ENCODE measurements at places on chromosomes 5 and 9.

DNA sequence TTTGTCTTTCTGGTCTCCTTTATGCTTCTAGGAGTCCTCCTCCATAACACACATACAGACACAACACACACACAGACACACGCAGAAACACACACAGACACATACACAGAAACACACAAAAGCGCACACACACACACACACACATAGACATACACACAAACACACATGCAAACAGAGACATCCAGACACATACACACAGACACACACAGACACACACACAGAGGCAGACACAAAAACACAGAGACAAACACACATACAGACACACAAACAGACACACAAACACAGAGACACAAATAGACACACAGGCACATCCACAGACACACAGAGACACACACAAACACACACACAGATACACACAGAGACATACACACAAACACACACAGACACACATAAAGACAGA, 220.2 kb downstream of the IRX2 start:
- no peak for DNase-seq

- DNase-seq: no peak
These were observed 123.0 kb downstream of the TRIO start for GRCh38 chr5:14266171-14266570.

GRCh38 chr5:159091065-159091464, 8.7 kb downstream of the EBF1 start:
- DNase-seq: no peak

GRCh38 chr5:5270958-5271785, 131.0 kb downstream of the ADAMTS16 start:
- DNase-seq: peak; percentile 97

DNA sequence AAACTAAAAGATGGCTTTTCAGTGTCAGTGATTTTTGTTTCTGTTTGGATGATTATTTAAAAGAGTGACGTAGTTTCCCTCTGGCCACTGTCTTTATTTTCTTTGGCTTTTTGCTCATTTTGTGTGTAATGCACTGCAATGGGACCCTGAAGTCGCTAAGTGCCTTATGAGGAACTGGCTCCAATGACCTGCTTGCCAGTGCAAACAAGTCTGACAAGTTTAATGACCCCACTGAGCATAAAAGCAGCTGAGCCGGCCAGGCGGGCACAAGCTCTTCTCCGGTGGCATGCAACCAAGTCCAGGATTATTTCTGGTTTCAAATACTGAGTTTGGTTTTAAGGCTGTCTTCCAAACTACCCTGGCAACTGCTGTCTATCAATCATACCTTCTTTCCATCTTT, 15.6 kb upstream of the GNA14 start:
- no peak for DNase-seq

GRCh38 chr9:99057665-99058625, 47.0 kb upstream of the TGFBR1 start:
- DNase-seq: no peak

DNA sequence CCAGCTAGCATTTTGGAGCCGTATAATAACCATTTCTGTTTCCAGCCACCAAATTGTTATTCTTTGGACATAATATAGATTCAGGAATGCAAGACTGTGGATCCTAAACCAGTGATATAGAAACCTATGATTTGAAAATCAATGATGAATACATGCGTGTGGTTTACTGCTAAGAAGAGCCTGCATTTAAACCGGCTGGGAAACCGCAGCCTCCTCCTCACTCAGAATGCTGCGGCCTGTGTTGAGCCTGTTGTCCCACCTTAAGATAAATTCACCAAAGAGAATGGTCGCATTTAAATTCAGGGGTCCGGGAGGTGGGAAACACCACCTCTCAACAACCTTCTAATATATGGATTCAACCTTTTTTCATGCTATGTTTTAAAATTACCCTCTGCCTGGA, 148.0 kb downstream of the MEF2C start:
- no peak for DNase-seq

DNA sequence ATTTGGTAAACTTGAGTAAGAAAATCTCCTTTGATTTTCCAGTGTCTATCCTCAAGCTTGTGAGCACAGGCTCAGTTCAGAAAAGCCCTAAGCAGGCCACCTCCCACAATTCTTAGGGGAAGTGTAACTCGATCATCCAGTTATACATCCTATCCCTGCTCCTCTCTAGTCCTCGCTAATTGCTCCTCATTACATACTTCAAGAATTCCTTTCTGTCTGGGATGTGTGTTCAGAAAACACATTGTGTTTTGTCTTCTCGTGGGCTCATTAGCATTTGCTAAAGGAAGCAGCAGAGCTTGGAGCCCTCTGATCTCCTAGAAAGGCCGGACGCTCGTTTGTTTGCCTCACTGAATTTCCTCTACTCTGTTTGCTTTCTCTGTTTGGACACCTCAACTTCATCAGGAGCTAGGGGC, 268.2 kb upstream of the RFX3 start:
- no peak for DNase-seq

- DNase-seq: no peak
These were observed 191.0 kb downstream of the GLIS3 start for GRCh38 chr9:4108754-4109465.

DNA sequence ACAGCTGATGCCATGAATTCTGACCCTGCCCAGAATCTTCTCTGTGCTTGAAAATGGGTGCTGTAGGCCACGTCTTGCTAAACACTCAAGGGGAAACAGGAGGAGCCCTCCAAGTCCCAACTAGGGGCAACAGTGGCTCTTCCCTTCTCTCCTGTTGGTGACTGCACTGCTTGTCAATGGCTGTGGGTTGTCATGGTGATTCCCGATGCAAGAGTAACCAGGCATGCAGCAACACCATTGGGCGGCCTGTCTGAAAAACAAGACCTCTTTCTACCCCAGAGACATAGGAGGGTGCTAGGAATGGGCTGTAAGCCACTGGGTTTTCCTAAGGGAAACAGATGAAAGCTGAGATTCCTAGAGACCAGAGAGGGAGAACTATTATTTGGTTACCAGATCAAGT, 201.7 kb upstream of the PANK3 start:
- DNase-seq: no peak

- no peak for DNase-seq
These were observed 3.5 kb upstream of the ZNF618 start for GRCh38 chr9:113872485-113873143.

DNA sequence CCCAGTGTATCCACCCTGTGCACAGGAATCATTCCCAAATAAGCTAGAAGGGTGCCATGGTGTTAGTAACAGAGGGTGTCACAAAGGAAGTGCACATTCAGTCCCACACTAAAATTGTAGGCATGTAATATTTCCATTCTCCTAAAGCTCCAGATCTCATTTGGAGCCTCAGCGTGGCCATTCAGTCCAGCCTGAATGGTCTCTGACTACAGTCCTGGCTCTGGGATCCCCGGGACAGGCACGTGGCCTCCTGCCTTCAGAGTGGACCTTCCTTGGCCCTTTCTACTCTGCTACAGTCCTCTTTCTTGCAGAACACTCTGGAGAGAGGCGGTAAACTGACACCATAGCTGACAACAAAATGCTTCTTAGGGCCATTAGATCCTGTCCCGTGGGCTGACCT, 243.9 kb downstream of the IRX2 start:
- no peak for DNase-seq

- no peak for DNase-seq
These were observed 18.0 kb upstream of the CRB2 start for GRCh38 chr9:123337971-123338370.

DNA sequence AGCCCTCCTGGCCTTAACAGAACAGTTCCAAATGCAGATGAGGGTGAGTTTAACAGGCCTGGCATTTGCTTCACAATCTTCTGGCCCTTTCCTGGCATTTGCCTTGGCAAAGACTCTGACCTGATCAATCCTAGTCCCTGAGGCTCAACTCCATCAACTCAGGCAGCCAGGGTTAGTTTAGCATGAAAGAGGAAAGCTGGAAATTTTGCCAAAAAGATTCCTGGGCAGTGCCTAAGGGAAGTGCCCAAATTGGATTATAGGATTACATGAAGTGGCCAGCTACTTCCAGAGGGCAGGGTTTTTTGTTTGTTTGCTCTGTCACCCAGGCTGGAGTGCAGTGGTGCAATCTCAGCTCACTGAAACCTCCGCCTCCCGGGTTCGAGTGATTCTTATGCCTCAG, 36.8 kb downstream of the PCDHAC2 start:
- DNase-seq: no peak

DNA sequence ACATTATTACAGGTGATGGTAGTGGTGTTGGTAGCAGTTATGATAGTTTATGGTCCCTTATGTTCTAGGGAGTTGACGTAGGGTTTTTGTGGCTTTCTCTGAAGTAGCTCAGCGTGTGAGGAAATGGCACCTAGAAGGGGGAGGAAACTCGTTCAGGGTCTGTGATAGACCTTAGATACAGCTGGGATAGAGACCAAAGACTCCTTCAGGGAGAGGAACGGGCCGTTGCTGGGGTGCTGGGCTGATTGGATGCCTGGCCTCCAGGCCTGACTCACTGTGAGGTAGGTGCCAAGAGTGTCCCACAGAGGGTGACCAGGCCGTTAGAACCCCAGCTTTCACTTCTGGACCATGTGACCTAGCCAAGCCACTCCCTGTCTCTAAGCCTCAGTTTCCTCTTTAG, 96.6 kb downstream of the DAB2IP start:
- no peak for DNase-seq

GRCh38 chr5:168260353-168261226, 30.9 kb upstream of the WWC1 start:
- no peak for DNase-seq

GRCh38 chr9:72858089-72858912, 94.6 kb downstream of the ALDH1A1 start:
- DNase-seq: no peak

DNA sequence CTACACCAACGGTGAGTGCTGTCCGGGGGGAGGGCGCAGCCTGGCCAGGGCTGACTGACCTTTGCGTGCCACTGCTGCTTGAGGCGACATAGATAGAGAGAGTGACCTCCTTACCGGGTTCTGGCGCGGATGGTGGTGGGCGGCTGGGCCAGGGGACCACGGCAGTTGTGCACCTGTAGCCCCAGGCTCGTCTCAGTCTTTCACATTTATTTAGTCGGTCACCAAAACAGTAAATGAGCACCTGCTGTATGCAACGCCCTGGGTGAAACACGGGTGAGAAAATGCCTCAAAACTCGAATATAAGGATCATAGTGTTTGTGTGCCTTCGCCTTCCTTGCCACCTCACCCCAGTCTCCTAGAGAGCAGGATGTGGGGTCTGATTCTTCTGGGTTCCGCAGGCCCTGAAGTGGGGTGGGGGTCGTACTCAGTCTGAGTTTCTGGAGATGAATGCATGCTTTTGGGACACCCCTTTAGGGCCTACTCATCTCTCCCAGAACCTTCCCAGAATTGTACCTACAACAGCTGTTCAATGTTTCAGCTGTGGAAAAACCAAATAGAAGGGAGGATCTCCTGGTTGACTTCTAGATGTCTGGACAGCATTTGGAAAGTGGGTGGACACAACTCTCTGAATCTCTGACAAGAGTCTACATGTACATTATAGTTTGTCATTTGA, 714 bp downstream of the SEC24A start:
- DNase-seq: no peak

DNA sequence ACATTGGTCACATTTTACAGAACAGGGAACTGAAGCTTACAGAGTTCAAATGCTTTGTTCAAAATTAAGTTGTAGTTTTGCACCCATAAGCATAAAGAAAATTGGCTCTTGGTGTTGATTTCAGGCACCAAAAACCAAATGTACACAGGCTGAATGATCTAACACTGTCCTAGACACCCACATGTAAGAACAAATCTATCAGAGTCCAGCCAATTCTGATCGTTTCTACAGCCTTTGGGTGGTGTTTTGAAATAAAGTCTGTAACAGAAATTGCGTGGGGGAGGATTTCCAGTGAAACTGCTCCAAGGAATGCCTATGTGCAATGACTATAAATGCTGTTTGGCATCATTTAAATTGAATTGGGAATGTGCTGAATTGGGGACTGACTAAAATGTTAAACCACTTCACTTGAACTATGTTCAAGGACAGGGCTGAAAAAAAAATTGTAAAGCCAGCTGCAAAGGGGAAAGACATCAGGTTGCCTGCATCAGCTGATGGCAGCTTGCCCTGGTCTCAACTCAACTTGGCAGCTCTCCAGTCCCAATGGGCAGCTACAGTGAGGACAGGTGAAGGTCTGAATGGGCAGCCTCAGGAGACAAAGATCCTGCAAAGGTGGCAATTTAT, 92.2 kb upstream of the TRPC7 start:
- peak; percentile 74 for DNase-seq

DNA sequence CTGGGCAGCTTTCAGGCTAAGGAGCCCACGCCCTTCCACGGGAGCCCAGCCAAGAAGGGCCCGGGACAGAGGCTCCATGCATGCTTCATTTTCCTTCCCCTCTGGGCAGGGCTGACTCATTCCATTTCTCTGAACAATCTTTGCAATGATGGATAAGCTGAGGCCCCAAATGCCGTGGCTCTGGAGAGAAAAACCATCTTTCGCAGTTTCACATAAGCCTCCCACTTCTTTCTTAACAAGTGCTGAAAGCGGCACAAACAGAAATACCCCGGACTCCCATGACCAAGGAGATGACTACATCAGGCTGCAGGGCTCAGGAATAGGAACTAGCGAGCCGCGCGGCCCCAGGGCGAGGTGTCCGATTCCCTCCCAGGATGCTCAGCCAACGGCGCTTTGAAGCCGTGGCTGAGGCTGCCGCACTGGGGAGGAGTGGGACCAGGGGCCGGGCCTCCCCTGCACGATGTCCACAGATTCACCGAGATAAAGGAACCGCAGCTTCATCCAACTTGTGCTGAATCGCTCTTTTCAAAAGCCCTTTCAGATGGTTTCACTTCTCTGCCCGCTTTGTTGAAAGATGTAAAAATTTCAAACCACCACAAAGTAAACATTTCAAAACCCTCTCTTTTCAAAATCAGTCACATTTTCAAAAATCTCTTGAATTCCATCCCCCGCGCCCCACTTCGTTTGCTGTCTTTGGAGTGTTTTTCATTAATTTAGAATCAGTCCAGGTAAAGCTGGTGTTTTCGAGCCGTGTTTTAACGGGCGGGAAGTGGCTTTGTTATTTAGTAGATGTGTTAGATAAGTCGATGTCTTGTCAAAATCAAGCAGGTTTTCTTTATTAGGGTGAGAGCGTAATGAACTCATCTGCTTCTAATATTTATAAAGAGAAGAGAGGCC, 96.5 kb upstream of the LMX1B start:
- no peak for DNase-seq

- DNase-seq: no peak
These were observed 14.6 kb upstream of the DDX41 start for GRCh38 chr5:177531209-177531940.

DNA sequence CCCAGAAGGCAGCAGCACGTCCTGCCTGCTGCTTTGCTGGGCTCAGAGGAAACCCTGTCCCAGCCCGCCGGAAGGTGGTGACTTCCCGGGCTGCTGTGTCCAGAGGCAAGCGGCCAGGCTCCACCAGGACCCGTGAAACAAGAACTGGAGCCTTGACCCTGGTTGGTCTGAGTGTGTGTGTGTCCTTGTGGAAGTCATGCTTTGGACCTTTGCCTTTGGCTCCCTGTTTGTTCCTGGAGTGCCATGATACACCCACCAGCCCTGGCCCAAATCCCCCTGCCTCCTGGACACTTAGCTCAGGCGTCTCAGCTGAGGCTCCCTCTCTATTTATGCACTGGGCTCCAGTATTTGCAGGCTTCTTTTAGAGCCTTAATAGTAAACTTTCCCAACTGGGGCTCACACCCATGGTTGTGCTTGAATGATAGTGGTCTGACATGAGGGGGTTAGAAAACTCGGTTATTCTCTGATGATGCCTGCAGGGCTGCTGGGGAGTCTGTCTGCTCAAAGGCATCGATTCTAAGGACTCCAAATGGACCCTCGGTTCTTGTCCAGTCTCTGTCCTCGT, 72.2 kb downstream of the C9orf50 start:
- DNase-seq: no peak

- no peak for DNase-seq
These were observed 81.8 kb downstream of the CNTLN start for GRCh38 chr9:17216646-17217045.

Measured in posterior cingulate gyrus (tissue), 11 donors.